Tibial nerve (tissue), 4 donors: ENCODE measurements at places on chromosomes 12 and 14. TPM values are rescaled to one million over a fixed set of nuclear protein-coding genes. Genes with fewer than 3 reads are reported as not detected.

FAM181A gene
- not detected for total RNA-seq

GYS2 gene
- 0.39 TPM for total RNA-seq

GAS2L3 gene
- 108 TPM for total RNA-seq

VRK1 gene
- 11.0 TPM for total RNA-seq

AMN gene
- total RNA-seq, result 0.21 TPM

DCAF5 gene
- 52.8 TPM for total RNA-seq

HSPB8 gene
- total RNA-seq, result 23.4 TPM

GLT1D1 gene
- total RNA-seq, result not detected

OTOGL gene
- 0.44 TPM for total RNA-seq

PPP4R4 gene
- 4.6 TPM for total RNA-seq

DTX3 gene
- 26.8 TPM for total RNA-seq

SCN8A gene
- 3.3 TPM for total RNA-seq

CCDC175 gene
- total RNA-seq, result not detected

KRT6C gene
- not detected for total RNA-seq

LIN7A gene
- total RNA-seq, result 8.2 TPM

LRRC9 gene
- total RNA-seq, result not detected

KRT6B gene
- not detected for total RNA-seq

LPAR5 gene
- 11.4 TPM for total RNA-seq

TAS2R7 gene
- not detected for total RNA-seq

MAP1LC3B2 gene
- not detected for total RNA-seq

AACS gene
- total RNA-seq, result 17.9 TPM

DPF3 gene
- 0.22 TPM for total RNA-seq

REM2 gene
- total RNA-seq, result not detected

TAS2R50 gene
- total RNA-seq, result 0.84 TPM

HRK gene
- under 0.01 TPM for total RNA-seq

ACOT4 gene
- total RNA-seq, result 0.63 TPM
